Large intestine (tissue), 12 donors: ENCODE measurements at places on chromosomes 12 and 14.

DNA sequence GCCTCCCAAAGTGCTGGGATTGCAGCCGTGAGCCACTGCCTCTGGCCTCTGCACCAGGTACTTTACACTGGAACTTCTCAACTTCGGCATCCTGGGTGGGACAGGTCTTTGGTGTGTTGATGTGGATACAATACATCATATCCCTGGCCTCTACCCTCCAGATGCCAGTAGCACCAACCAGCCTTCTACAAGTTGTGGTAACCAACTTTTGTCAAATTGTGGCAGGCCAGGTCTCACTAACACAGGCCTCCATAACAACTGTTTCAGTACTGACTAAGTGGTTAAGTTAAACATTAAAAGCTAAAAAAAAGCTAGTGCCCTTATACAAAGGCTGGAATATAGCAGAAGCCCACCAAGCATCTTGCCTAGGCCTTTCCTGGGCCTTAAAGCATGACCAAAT is 232.9 kb downstream of the PCNX1 start:
- DNase-seq: no peak

DNA sequence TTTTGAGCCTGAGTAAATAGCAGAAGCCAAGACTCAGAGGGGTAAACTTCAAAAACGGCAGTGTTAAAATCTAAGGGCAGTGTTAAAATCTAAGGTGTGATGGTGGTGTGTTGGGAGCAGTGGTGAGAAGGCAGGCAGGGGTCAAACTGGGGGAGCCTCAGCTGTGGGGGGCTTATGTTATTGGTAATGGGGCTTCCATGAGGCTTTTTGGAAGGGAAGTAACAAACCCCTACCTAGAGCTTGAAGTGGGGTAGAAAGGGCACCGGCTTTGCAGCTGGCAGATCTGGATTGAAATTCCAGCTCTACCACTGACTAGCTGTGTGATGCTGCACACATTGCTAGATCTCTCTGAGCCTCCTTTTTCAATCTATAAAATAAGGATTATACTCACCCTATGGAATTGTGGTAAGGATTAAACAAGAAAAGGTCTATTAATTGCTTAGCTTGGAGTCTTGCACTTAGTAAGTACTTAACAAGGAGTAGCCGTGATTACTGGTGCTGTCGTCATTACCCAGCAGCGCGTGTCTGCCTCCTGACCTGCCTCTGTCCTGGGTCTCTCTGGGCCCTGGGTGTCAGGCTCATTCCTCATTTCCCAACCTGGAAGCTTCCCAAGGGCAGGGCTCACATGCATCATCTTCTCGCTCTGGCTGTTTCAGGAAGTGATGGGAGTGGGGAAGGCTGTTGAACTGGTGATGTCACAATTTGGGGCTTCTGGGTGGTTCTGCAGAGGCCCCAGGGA is 18.5 kb upstream of the KRT80 start:
- no peak for DNase-seq

- no peak for DNase-seq
Observed at GRCh38 chr12:19369691-19370148, 69.6 kb upstream of the AEBP2 start.

DNA sequence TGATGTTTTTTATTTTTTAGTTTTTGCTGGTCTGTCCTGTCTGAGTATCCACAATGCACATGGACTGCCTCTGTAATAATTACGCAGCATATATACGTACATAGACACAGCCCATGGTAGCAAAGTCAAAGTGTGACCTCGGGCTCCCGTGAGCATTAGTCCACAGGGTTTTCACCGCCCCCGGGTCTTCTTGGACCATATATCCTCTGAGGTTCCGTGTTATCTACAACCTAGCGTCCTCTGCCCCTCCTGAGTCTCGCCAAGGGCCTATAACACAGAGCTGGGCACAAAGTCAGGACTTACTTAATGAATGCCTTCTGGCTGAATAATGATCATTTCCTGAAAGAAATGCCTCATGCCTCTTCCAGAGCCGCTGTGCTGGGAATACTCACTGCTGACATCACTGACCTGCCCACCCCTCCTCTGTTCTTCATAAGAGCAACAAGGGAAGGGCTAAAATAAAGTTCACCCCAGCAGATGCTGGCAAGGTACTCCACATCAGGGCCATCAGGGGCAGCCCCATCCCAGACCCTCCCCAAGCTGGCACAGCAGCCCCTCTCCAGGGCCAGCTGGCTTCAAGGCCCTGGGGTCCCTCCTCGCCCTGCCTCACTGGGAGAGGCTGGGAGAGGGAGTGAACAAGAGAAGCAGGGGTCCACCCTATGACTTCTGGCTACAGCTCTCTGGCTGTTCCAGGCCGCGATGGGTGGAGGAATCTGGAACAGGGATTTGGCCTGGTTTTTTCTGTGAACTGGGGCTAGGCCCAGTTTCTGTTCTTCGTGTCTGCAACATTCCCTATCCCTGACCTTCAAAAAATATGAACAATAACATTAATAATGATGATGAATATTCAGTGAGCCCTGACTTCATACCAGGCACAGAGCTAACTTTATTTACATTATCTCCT is 7.9 kb downstream of the HDAC7 start:
- no peak for DNase-seq

DNA sequence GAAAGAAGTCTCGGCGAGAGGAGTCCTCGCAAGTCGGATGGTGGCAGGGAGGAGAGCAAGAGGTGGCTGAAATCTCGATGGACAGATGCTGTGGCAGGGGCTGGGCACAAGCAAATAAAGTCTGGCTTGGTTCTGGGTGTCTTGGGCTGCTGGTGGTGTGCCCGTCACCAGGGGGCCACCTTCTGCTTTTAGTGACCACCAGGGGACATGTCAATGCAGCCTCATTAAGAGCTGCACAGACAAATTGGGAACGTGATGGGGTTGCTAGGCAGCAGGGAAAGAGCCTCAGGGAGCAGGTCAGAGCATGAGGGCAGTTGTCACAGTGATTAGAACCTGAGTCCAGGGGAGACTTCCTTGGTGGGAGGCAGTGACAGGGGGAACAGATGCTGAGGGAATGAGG is 44.0 kb downstream of the LRRC74A start:
- no peak for DNase-seq

DNA sequence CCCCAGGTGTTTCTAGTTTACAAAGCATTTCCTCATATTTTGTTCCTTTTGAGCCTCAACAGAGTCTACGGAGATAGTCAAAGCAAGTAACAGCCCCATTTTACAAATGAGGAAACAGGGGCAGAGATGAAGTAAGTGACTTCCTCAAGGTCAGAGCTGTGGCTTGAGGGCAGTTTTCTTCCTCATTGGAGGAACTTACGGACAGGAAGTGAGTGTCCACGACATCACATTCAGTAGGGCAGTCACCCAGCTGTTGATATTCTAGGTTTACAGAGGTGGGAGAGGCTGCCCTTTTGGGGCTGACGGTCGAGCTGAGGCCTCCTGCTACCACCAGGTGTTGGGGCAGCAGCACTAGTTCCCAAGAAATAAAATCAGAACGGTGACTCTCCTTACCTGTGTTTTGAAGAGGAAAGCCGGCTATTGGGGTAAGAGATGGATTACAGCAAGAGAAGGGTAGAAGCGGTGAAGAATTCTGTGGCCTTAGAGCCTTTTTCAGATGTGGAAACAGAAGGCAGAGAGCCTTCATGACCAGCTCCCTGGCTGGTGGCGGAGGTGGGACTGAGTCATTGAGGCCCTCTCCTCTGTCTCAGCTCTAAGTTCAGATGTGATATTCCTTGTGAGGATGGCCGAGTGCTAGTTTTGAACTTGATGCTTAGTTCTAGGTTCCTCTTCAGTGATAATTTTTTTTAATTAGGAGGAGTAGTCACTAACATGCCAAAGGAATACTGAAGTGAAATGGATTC is 41.7 kb downstream of the SUSD6 start:
- DNase-seq: no peak
